Esophagus mucosa (tissue), 1 donor: ENCODE measurements at places on chromosomes 12 and 14. TPM values are rescaled to one million over a fixed set of nuclear protein-coding genes. Genes with fewer than 3 reads are reported as not detected.

ARG2 gene
- 35.6 TPM for total RNA-seq

EIF2S3B gene
- 1.4 TPM for total RNA-seq

- no peak for ATAC-seq
Measured at GRCh38 chr12:103712216-103712615, 125.1 kb downstream of the STAB2 start.

- no peak for ATAC-seq
Measured at GRCh38 chr12:81412940-81413339, 335.1 kb downstream of the ACSS3 start.

GRCh38 chr14:92568621-92569479 is 55.3 kb downstream of the RIN3 start:
- ATAC-seq, result peak; percentile 15

GRCh38 chr12:95096852-95097251 is 23.4 kb upstream of the NR2C1 start:
- ATAC-seq, result no peak

DNA sequence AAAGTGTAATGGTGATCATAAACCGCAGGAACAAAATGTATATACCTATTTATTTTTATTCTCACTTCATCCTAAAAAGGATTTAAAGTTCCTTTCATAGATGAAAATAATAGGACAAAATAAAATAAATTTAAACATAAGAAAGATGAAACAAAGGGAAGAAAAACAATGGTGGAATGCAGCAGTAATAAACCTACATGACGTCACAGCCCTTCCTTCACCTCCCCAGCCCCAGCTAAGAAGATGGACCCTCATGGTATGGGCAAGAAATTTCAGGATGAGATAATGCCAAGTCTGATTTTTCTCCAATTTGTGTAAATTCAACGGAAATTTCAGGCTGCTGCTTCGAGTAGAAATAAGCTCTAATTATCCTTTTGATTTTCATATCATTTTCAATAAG is 381.0 kb downstream of the LRIG3 start:
- no peak for ATAC-seq

- no peak for ATAC-seq
Measured at GRCh38 chr12:58532855-58533608, 387.3 kb downstream of the LRIG3 start.
